ENCODE measurements at places on chromosomes 7 and 10.

DNA sequence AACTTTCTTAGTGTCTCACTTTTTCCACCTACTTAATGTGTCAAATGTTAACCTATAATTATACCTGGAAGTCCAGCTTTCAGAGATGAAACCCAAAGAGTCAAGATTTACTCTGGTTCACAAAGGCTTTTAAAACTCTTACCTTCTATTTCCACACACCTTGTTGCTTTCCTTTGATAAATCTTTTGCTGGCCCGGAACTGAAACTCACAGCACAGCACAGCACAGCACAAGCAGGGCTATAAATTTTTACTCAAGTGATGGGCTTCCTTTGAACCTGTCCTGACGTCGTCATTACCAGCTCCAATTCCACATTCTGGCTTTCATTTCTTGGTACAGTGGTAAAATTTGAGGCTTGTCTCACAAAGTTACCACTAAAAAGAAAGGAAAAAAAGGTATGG, 861.0 kb downstream of the SORCS3 start:
- no peak for DNase-seq

GRCh38 chr10:34731885-34732701, 83.0 kb downstream of the PARD3 start:
- DNase-seq, result no peak

GRCh38 chr7:1454542-1454941, 4.7 kb downstream of the MICALL2 start:
- no peak for DNase-seq

- no peak for DNase-seq
These were observed 7.3 kb upstream of the ASB4 start for GRCh38 chr7:95478272-95479037.

GRCh38 chr7:50653126-50653864, 88.1 kb upstream of the DDC start:
- no peak for DNase-seq

GRCh38 chr7:138435231-138435919, 24.7 kb upstream of the TRIM24 start:
- no peak for DNase-seq

DNA sequence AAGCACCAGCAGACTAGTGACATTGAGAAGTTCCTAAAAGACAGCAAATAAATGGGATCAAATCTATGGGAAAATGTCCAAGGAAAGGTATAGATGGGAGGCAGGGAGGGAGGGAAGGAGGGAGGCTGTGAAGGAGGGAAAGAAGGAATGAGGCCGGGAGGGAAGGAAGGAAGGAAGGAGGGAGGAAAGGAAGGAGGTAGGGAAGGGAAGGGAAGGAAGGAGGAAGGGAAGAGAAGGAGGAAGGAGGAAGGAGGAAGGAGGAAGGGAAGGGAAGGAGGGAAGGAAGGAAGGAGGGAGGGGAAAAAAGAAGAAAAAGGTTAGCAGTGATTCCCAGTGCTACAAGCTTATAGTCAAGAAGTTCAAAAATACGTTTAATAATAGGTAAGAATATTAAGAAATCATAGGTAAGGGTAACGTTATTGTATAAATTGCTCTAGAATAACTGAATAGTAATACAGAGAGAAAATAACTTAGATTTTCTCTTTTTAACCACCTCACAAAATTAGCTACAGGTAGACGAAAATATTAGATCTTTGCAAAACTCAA, 106.9 kb downstream of the LMBR1 start:
- DNase-seq, result no peak

DNA sequence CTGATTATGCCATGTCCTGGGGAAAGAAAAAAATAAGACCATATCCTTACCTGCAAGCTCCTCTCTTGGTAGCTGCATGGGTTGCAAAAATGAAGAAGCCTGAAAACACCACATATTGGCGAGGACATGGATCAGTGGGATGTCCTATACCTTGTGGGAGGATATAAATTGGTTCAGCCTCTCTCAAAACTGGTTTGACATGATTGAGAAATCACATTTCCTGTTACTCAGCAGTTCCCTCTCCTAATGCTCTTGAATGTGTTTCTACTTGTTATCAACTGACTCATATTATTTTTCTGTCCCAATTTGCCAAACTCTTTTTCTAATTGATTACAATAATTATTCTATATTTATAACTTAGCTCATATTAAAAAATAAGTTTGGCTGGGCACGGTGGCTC, 380.2 kb downstream of the EXOC4 start:
- DNase-seq, result no peak

DNA sequence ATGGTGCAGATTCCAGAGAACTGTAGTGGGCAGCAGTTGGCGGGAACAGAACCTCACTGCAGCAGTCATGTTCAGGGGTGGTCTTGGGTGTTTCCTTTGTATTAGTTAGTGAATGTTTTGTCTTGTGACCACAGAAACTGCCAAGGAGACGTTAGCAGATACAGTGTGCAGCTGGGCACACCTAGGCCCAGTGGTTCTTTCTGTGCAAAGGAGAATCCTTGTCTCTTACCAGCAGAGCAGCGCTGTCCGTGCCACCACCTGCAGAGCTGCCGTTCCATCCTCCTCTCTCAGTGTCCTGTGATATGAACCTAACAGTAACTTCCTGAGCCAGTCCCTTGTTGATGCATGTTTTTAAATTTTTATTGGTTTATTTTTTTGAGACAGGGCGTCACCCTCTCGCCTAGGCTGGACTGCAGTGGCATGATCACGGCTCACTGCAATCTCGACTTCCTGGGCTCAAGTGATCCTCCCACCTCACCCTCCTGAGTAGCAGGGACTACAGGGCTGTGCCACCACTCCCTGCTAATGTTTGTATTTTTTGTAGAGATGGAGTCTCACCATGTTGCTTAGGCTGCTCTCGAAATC, 60.6 kb downstream of the WDR37 start:
- DNase-seq, result no peak

- DNase-seq, result no peak
These were observed 153.7 kb downstream of the DNAJB9 start for GRCh38 chr7:108723381-108723814.

GRCh38 chr7:100160067-100160466, 1.5 kb upstream of the TRAPPC14 start:
- no peak for DNase-seq

- no peak for DNase-seq
These were observed 190.2 kb downstream of the RAMP3 start for GRCh38 chr7:45347804-45348203.

GRCh38 chr10:121886997-121887622, 40.7 kb downstream of the ATE1 start:
- peak; percentile 36 for DNase-seq

DNA sequence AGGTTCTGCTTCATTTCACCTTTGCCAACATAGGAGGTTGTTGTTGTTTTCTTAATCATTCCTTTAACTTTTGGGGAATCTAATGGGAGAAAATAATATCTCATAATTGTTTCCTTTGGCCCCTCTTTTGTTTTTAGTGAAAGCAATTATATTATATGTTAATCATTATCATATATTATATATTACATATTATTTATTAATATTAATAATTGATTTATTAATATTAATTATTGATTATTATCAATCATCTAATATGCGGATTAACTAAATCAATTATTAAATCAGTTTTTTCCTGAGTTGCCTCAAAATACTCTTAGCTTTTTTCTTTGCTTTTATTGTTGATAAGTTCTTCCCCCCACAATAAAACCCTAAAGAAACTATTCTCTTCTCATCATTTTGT, 443.8 kb downstream of the GATA3 start:
- no peak for DNase-seq

DNA sequence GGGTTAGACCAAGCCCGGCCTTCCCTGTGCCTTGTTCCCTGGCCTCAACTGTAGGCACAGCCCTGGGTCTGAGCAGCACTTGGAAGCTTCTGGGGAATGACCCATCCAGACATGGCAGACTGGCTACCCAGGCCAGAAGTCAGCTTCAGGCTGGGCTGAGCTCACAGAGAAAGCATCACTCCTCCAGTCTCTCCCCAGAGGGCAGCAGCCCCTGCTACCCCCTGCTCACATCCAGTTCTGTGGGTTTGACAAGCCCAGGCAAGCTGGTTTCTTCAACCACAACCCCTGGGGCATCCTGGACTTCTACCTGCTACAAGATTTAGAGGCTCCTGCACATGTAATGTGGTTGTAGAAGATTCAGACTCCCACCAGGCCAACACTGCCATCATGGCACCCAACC, 9.0 kb downstream of the C10orf71 start:
- DNase-seq, result no peak

DNA sequence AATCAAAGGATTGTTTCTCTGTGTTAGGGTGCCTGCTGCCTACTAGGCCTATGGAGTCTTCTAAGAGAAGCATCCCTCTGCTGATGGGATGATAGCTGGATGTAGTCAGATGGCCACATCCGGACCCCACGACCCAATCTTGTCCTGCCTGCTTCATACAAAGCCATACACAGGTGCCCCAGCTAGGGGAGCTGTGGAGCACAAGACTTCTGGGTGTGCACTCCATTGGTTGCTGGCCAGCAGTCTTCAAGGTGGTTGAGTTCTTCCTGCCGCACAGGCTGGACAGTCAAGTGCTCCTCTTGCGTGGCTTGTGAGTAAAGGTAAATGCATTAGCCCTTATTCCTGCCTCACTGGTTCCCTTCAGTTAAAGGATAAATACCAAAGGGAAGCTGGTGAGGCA, 120.2 kb downstream of the TEX36 start:
- no peak for DNase-seq

GRCh38 chr7:101953248-101953819, 135.9 kb downstream of the CUX1 start:
- DNase-seq, result peak; percentile 6

DNA sequence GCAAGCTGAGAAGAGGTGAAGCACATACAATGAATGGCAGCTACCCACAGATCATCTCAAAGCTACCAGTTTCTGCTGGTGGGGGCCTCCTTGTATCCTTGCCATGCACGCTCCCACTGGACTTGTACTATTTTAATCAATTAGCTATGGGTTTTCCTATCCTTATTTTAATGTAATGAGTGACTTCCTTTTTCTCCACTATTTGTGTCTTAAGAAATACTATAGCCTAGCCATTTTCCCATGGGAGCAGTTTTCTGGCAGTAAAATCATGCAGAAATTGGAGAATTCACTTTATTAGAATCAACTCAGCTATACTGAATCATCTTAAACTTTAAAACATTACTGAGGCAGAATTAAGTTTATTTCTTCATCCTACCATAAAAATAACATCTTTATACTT, 73.5 kb downstream of the CTNNA3 start:
- no peak for DNase-seq

DNA sequence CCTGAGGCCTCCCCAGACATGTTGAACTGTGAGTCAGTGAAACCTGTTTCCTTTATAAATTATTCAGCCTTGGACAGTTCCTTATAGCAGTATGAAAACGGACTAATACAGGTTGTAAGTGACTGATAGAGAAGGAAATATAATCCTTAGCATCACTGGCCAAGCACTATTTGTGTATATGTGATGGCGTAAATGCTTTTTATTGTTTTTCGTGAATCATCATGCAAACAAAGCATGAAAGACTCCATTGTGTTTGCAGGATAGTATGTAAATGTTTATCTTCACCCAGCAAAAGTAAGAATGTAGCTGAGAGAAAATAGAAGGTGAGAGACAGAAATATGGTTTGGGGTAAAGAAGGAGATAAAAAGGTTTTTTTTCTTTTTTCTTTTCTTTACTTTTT, 92.5 kb upstream of the LRGUK start:
- DNase-seq, result no peak

- DNase-seq, result no peak
These were observed 116.5 kb downstream of the SPDYE5 start for GRCh38 chr7:75608451-75609122.

DNA sequence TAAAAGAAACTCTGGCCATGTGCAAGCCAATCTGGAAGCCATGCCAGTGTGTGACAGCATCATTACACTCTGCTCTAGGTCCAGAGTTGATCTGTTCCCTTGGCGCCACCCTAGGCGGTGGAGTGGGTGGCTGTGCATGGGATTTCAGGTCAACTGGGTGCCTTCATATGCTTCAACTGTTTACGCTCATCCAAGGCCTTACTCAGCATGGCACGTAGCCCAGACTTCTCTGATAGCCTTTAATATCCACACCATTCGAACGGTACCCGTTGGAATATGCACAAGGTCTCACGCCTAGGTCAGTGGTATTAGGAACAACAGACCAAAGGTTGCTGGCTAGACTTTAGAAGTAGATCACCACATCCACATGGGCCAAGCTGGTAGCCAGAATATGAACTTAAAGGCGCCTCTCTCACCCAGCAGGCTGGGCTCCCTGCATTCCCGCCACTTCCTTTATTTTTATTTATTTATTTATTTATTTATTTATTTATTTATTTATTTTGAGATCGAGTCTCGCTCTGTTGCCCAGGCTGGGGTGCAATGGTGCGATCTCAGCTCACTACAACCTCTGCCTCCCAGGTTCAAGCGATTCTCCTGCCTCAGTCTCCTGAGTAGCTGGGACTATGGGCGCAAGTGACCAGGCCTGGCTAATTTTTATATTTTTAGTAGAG, 18.7 kb upstream of the ACHE start:
- no peak for DNase-seq

DNA sequence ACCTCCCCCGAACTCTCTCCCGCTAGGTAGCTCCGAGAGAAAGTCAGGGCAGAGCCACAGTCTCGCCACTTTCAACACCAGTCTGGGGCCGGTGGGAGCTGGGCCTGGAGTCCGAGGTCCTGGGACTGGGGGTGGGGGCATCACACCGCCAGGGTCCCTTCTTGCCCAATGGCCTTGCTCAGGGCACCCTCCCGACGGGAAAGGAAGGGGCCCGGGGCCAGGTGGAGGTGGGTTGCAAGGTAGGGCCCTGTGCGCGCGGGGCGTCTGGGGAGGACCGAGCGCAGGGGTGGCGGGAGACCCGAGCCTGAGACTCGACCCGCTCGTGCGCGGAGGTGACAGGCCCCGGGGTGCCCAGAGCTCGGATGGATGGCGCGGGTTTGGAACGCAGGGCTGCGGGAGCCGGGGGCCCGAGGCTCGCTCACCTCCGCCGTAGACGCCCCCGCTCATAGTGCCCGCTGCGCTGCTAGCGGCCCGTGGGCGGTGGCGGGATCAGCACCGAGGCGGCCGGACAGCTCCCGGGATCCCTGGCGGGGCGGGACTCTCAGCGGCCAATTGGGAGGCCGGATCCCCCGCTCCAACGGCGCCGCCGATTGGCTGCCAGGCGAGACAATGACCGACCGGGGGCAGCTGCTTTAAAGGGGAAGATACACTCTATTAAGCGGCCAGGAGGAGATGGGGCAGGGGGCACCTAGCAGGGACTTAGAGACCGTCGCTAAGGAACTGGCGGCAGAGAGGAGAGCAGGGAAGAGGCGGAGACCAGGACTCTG, at the start of gene ACTL6B:
Gene ACTL6B, minus strand, starts transcription at position 541 of the 767 bp plus-strand sequence. Its CDS starts 94 bp downstream, at position 447.
- peak; percentile 53 for DNase-seq

- DNase-seq, result no peak
These were observed 1158.9 kb upstream of the CELF2 start for GRCh38 chr10:9858816-9859215.

GRCh38 chr10:104109908-104110662, 11.9 kb upstream of the SFR1 start:
- no peak for DNase-seq

DNA sequence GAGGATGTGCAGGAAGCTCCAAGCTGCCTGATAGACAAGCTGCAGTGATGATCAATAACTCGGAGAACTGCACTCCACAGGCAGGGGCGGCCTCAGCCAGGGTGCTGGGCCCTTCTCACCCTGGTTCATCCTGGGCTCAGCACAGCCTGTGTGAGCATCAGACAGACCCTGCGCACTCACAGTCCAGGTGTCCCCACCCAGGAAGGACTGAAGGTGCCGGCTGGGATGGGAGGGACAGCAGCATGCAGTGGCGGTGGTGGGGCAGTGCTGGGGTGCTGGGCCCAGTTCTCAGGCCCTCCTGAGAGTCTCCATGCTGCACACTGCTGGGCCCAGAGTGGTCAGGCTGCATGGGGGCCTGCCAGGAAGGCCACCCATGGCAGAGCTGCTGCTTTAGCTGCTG, 74.1 kb downstream of the ITIH5 start:
- no peak for DNase-seq

- DNase-seq, result no peak
These were observed 51.7 kb downstream of the SMURF1 start for GRCh38 chr7:99092064-99092720.
